ENCODE measurements at places on chromosomes 12 and 14.

GRCh38 chr14:23632461-23633159, 3.6 kb upstream of the DHRS2 start:
- DNase-seq: no peak

- no peak for DNase-seq
Observed at GRCh38 chr14:75389679-75390078, 38.1 kb upstream of the JDP2 start.

DNA sequence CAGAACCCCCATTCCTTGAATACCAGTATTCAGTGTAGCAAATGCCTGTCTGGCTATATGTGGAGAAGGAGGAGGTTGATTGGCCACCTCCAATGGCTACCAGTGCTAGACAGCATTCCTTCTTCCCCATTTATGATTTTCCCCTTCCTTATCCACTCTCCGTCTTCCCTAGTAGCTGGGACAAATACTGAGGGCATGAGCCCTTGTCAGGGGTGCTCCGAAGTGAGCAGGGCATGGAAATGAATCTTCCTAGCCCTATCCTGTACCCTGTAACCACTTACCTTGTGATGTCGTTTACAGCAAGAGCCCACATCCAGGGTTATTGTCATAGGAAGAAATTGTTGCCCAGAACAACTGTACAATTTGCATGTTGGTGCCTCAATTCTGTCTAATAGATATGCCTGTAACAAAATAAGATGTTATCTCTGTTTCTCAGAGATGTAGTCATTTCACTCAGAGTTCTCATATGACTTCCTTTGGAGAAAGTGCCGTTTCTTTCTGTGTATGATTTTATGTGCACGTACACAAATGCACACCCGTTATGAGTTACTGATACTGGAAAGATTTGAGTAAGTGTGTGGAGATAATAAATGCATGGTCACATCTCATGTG, 423.7 kb downstream of the EGLN3 start:
- DNase-seq: no peak

DNA sequence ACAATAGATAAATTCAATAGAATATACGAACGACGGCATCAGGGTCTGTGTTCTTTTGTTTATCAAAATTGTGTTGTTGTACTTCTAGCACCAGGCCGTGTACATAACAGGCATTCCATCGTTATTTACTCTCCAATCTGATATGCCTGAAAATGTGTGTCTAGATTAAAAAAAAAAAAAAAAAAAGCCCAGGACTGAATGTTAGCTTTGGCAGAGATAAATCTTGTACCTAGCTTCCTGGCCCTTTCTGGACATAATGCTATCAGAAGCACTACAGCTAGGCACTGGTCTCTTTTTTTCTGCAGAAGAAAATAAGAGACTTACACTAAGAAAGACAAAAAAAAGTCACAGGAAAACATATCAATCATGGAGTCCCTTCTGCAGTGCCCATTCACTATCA, 37.0 kb downstream of the CDKL1 start:
- no peak for DNase-seq

DNA sequence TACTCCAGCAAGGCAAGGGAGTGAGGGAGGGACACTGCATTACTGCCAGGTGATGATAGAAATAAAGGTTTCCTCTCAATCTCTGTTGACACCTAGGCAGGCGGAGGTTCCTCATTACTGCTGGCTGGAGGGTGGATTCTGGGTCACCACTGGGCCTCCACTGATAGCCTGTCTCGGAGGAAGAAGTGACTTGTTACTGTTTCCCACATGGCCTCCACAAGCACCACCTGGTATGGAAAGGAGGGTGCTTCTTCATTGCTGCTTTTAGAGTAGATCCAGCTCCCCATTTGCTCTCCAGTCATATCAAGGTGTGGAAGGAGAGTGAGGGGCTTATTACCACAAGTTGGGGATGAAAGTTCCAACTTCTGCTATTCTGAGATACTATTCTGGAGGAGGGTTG, 6.4 kb downstream of the PRR4 start:
- DNase-seq: no peak

- no peak for DNase-seq
Observed at GRCh38 chr12:54164387-54165145, 24.2 kb downstream of the SMUG1 start.

DNA sequence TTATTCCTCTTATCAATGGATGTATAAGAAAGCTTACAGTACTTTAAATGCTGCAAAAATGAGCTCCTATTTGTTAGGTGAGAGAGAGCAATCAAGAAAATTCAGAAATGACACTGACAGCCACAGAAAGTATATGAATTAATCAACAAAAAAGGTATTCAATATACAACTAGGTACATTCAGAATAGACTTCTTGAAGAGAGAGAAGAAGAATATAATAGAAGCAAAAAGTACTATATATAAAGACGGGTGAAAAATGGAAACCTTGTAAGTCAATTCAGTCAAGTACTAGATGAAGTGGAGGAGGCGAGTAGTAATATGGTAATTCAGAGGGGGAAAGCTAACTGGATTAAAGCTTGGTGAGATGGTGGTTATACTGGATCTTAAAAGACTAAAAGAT, 74.3 kb downstream of the HEATR5A start:
- no peak for DNase-seq

DNA sequence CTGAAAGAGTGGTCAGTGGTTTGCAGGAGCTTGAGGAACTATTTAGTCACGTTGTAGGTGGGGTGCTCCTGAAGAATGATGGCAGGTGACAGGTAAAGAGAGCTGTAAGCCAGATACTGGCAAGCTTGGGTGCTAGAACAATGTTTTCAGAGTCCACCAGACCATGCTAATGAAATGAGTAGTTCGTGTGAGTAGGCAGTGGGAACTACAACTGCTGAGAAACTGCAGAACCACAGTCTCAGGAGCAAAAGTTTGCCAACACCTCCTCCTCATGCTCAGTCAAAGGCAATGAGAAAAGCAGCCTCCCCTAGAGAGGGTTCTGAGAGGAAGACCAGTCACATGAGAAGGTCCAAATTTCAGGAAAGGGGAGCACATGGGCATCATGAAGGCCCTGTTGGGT, 91.3 kb downstream of the PRKD1 start:
- no peak for DNase-seq

- no peak for DNase-seq
Observed at GRCh38 chr12:124566997-124567672, at the start of gene NCOR2. TSS of gene NCOR2 (minus strand) at chr12:124567612. CDS start at chr12:124495251, 72,361 bp downstream.

GRCh38 chr14:72920008-72920407, 6.3 kb upstream of the DCAF4 start:
- DNase-seq: no peak

GRCh38 chr14:53525608-53526007, 372.5 kb upstream of the DDHD1 start:
- DNase-seq: no peak

GRCh38 chr12:43108656-43109055, 443.3 kb downstream of the ADAMTS20 start:
- DNase-seq: no peak

- no peak for DNase-seq
Observed at GRCh38 chr12:100265732-100266584, 921 bp downstream of the DEPDC4 start.

DNA sequence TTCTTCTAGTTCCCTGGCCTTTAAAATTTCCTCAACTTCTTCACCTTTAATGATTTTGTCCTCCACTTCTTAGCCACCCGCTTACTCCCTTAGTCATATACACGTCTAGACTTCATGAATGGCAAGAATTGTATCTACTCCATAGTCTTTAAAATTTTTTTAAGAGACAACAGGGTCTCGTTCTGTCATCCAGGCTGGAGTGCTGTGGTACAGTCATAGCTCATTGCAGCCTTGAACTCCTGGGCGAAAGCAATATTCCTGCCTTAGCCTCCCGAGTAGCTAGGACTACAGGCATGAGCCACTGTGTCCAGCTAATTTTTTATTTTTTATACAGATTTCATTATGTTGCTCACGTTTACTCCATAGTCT, 47.9 kb downstream of the BBS10 start:
- DNase-seq: no peak

- DNase-seq: no peak
Observed at GRCh38 chr12:32448586-32448985, 49.2 kb downstream of the FGD4 start.

GRCh38 chr14:61712137-61712536, 16.8 kb downstream of the HIF1A start:
- no peak for DNase-seq

DNA sequence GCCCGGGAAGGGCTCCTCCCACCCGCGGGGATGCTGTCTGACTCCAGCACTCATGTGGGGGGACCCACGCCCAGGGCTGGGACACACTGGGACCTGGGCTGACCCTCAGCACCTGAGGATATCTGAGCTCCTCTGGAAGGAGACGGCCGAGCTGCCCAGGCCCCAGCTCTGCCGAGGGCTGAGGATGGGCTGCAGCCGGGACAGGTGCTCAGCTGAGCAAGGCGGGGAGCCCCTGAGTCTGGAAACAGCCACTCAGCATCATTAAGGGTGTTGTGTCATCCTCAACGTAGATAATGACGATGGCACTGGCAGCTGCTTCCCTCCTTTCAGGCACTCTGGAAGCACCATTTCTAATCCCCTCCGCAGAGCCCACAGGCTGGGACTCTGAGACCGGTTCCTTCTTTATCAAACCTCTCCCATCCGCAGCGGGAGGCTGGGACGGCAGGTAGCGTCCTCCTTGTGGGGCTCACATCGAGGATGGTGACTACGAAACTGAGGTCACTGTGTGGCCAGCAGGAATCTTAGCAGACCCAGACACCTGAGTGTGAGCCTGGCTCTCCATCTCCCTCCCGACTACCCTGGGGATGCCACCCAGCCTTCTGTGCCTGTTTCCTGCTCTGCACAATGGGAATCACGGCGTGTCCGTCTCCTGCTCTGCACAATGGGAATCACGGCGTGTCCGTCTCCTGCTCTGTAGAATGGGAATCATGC, 26.7 kb upstream of the SFSWAP start:
- DNase-seq: no peak

DNA sequence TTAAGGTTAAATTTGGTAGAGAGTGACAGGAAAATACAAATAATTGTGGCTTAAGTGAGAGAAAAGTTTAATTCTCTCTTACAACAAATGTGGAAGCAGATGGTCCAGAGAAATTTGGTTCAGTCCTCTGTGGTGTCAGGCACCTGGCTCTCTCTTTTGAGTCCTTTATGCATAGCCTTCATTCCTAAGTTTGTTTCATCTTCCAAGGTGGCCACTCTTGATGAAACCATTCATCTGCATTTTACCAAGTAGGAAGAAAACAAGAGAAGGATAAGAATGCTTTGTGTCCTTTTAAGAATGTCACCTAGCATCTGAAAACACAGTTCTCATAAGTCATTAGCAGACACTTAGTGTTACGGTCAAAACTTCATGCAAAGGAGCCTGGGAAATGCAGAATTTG, 442.5 kb downstream of the CCER1 start:
- no peak for DNase-seq

DNA sequence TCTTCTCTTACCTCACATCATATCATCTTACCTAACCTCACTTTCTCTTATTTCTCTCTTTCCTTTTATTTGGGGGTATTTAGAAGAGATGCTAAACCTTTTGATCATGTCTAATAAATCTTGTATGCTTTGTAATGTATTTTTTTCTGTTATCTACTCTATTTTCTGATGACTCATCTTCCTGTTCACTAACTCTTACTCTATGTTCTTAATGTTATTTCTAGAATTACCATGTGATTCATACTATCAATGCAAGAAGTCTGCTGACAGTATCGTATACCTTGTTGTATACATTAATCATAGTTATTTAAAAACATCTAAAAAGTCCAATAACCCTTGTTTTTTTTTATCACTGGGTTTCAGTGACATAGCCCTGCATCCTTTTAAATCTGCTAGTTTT, 62.3 kb downstream of the MGAT4C start:
- peak; percentile 10 for DNase-seq

DNA sequence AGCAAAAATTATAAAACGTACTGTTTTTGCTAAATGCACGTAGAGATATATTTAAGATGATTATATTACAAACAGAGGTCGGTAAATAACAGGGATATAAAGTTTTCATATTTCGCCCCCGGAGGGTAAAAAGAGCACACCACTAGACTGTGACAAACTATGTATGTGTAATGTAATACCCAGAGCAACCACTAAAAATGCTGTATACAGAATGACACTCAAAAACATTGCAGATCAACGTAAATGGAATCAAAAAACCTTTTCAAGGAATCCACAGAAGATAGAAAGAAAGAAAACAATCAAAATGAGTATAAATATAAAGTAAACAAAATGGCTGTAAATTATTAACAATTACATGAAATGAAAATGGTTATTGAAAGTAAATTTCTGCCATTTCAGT, 37.6 kb upstream of the PRB4 start:
- DNase-seq: no peak

DNA sequence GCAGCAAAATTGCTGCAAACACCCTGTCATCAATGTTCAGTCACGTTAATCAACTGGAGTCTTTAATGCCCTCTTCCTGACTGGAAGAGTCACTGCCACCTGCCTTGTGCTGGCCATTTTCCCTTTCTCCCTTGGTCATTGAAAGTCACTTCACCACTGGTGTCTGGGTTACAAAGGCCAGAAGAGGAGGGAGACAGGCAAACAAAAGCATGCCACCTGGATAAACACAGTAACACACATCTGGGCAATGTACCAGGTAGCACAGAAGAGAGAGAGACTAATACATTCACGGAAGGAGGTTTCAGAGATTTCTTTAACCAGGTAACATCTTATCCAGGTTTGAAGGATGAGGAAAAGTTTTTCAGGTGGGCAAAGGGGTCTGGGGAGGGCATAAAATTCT, 32.7 kb downstream of the GPHB5 start:
- DNase-seq: no peak

- no peak for DNase-seq
Observed at GRCh38 chr14:58607131-58607951, 30.4 kb upstream of the DACT1 start.

DNA sequence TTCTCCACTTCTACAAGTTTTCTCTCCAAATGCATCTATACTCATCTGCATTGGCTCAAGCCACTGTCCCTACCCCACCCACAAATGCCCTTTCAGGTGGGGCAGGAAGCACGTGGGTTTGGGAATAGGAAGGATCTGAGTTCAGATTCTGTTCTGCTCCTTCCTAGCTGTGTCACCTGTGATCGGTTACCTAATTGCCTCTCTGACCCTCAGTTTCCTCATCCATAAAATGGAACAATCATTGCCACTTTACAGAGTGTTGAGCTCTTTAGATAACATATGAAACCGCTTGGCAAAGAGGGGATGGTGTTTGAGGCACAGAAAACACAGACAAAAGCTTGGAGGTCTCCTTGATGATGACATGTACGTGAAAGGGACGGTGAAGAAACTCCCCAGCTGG, 34.5 kb downstream of the FOXN3 start:
- no peak for DNase-seq

All from glomerular endothelial cell (primary cell).